ENCODE measurements at places on chromosomes 3 and 15.

GRCh38 chr15:93830221-93831080 is 400.9 kb upstream of the MCTP2 start:
- DNase-seq: no peak

DNA sequence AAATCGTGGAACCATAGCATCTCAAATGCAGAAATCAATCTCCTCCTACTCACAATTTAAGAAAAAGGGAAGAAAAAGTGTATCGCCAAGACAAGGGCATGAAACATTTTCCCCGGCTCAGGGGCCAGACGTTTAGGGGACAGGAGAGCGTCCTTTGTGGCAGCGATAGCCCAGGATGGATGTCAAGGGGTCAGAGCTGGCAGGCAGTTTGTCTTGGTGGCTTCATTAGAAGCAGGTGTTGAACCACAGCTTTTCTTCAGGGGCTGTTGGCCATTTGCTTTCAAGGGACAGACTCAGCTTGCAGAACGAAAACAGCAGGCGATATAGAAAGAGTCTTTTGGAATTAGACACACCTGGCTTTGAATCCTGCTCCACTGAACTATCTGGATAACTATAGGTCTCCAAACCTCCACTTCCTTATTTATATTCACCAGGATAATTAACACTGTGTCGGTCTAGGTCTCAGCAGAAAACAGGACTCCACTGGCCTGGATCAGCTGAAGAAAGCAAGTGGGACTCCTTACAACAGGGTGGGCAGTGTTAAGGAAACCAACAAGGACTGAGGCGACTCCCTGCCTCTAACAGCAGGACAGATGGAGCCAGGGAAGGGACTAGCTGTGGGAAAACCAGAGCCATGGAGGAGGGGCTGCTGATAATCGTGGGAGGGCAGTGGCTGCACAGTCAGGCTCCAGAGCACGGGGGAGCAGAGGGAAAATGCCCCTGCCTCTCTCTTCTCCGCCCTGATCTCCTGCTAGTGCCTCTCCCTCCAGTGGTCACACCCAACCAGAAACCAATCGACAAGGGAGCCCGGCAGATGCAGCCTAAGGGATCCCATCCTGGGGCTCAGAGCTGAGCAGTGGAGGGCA is 123.6 kb downstream of the LIPC start:
- DNase-seq: no peak

DNA sequence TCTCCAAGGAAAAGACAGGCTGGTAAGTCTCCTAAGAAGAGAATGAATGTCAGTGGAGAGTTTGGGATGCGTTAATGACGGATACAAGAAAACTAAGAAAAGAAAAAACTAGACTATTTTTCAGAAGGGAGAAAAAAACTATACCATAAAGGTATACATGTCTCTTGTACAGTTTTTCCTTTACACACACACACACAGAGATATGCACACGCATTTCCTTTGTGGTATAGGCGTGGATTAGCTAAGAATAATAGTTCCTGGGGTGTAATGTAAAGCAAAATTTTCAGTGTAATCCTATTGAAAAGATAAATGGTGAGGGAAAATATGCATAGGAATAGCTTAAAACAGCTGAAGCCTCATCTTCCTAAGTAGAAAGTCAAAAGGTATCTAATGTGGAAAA is 36.3 kb downstream of the GABPB1 start:
- DNase-seq: no peak

GRCh38 chr3:149382101-149382467 is 4.6 kb upstream of the TM4SF1 start:
- peak; percentile 53 for DNase-seq

DNA sequence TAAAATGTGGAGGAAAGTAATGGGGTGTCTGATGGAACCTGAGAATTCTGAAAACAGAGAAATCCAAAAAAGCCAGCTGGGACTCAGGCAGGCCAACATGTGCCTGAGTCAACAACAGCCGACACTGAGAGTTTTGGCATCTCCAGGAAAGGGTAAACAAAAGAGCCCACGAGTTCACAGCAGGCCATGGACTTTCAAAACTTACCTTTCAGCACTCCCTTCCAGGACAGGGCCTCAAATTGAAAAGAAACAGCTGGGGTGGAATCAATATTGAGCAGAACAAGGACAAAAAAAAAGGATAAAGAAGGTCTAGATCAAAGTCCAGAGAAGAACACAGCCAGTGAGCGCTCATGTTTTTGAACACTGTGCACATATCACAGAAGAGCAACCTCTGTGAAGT is 735.4 kb upstream of the GRM7 start:
- DNase-seq: no peak

- no peak for DNase-seq
Observed at GRCh38 chr3:164794099-164794498, 284.2 kb downstream of the SI start.

DNA sequence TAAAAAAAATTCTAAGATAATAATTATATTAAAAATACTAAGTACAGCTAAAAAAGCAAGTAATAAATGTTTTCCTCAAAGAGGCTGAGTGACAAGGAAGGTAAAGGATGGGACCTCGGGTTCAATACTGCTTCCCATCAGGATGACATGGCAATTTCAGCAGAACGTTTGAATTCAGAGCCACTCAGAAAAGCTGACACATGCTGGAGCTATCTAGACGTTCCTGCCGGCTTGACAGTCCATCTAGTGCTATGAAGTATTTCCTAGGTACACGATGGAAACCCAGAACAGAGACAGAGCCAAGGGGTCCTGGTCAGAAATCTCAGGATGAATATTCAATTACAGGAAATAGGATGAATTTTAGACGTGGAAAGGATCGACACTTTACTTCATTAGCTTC is 361.8 kb downstream of the FGF12 start:
- no peak for DNase-seq

- no peak for DNase-seq
Observed at GRCh38 chr3:128820252-128820839, 59.1 kb upstream of the ACAD9 start.

GRCh38 chr3:171966533-171967136 is 72.7 kb upstream of the FNDC3B start:
- no peak for DNase-seq

GRCh38 chr3:170137986-170138385 is 43.5 kb downstream of the PHC3 start:
- DNase-seq: no peak

- DNase-seq: no peak
Observed at GRCh38 chr15:93645594-93645993, 556.6 kb upstream of the RGMA start.

GRCh38 chr3:107328069-107328468 is 49.2 kb upstream of the CCDC54 start:
- DNase-seq: no peak

GRCh38 chr15:99454941-99455788 is 110.6 kb upstream of the MEF2A start:
- no peak for DNase-seq

GRCh38 chr15:51071578-51071977 is 23.1 kb downstream of the TNFAIP8L3 start:
- DNase-seq: no peak

- DNase-seq: no peak
Observed at GRCh38 chr3:141255137-141255845, 23.7 kb downstream of the PXYLP1 start.

- DNase-seq: no peak
Observed at GRCh38 chr15:56495053-56495452, 30.1 kb upstream of the MNS1 start.

- no peak for DNase-seq
Observed at GRCh38 chr15:33698126-33698525, 270.2 kb upstream of the CHRM5 start.

DNA sequence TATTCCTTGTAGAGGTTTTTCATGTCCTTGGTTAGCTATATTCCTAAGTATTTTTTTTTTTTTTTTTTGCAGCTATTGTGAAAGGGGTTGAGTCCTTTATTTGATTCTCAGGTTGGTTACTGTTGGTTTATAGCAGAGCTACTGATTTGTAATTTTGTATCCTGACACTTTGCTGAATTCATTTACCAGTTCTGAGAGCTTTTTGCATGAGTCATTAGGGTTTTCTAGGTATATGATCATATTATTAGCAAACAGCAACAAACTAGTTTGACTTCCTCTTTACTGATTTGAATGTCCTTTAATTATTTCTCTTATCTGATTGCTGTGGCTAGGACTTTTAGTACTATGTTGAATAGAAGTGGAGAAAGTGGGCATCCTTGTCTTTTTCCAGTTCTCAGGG is 737.4 kb downstream of the ZNF385D start:
- DNase-seq: no peak

GRCh38 chr3:60190073-60190472 is 1061.2 kb downstream of the FHIT start:
- DNase-seq: no peak

GRCh38 chr3:33093847-33094246 is 3.1 kb downstream of the GLB1 start:
- no peak for DNase-seq

DNA sequence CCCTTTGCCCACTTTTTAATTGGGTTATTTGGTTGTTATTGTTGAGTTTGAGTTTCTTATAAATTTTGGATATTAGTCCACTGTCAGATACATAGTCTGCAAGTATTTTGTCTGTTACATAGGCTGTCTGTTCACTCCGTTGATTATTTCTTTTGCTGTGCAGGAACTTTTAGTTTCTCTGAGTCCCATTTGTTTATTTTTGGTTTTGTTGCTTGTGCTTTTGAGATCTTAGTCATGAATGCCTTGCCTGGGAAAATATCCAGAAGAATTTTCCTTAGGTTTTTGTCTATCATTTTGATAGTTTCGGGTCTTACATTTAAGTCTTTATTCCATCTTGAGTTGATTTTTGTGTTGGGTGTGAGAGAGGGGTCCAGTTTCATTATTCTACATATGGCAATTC is 254.5 kb downstream of the NLGN1 start:
- no peak for DNase-seq

GRCh38 chr3:158103081-158103886 is 2.9 kb downstream of the SHOX2 start:
- DNase-seq: peak; percentile 38

DNA sequence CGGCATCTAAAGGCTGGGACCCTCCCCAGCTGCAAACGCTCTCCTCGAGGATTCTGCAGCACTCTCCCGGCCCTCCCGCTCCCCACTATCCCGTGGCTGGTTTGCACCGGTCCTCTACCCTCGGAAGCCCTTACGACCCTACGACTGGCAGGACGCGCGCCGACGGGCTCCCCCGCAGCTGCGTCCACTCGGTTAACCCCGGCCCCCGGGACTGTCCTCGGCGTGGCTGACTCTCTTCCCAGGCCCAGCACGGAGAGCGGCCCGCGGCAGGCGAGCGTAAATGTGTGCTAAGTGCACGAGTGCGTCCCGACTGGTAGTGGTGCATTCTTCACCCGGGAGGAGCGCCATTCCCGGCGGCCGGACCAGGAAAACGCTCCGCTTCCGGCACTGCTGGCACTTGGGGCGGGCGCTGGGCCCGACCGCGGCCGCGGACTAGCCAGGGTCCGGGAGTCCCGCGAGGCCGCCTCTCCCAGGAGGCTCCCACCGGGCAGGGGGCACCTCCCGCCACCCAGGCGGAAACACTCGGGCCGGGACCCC is 508 bp downstream of the GORASP1 start:
- peak; percentile 56 for DNase-seq

GRCh38 chr3:174583396-174583795 is 275.7 kb upstream of the NAALADL2 start:
- no peak for DNase-seq

DNA sequence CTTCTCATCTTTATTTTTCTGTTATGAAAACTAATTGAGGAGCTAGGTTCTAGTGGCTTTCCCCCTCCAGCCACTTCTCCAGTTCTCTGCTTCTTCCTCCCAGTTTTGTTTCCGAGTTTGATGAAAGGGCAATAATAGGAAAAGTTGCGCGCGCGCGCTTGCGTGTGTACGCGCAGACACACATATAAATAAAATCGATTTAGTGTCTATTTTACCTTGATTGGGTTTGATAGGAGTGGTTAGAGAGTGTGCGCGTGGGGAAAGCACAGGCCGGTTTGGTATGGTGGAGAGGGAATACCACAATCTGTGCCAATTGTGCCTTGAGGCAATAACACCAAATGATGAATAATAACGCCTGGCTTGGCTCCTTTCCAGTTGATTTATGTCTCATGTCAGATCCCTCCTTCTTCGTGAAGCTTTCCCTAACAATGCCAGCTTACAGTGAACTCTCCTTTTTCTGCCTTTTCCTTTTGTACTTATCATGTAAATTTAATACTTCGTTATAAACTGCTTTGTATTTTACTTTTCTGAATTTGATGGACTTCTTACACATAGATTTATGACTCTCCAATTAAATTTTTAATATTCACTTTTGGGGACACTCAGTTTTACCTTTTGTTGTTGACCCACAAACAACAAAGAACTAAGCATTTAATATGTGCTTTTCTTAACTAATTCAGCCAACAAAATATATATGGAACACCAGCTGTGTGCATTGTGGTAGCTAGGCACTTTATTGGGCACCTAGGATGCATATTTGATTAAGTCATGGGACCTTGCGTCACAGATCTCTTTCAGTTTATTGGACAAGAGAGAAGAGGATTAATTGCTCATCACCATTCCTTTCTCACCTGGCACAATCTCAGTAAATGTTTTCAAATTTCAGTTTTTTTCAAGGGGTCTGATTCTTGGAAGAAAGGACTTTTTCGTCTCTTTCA is 1.7 kb downstream of the TIPARP start:
- DNase-seq: no peak

DNA sequence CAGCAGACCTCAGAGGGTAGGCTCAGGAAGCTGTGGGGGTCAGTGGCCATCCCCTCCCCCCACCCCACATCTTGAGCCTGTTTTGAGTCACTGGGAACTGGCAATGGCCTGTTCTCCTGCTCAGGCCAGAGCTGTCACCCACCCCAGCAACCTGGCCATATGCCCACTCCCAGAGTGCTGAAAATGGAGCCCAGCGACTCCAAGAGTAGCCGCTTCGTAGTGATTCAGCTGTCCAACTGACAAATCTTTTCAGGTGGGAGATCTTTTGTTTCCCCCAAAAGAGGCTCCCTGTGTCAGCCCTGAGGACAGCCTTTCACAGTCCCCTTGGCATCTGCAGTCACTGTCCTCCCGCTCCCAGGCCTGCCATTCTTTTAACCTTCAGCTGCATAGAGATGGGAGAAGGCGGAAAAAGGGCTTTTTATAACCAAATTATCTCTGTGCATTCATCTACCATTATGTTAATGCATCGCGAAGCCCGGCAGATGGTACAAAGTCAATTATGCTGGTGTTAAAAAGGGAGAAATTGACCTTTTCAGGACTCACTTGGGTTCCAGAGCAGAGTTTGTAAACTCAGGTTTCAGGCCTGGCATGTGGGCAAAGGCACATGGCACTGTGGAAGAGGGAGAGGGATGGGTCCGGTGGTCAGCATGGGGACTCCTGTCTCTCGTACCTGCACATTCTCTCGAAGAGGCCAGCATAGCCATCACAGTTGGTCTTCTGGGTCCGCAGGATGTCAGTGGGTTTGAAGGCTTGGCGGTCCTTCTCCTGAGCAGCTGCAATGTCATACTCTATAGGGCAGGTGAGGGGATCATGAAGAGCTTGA is 32.1 kb downstream of the KY start:
- no peak for DNase-seq

DNA sequence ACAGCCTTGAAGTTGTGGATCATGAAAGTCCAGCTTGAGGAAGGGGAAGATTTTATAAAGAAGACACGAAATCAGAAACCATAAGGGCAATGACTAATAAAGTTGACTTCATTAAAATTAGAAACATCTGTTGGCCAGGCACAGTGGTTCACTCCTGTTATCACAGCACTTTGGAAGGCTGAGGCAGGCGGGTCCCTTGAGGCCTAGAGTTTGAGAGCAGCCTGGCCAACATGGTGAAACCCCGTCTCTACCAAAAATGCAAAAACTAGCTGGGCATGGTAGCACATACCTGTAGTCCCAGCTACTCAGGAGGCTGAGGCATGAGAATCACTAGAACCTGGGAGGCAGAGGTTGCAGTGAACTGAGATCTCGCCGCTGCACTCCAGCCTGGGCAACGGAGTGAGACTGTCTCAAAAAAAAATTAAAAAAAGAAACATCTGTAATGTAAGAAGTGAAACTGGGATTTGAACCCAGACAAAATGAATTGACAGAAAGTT is 7.9 kb upstream of the UBXN7 start:
- DNase-seq: no peak

All from GM13977 (cell line).